ENCODE measurements at places on chromosomes 5 and 9.

GRCh38 chr9:70410368-70410767 is 4.1 kb downstream of the KLF9 start:
- no peak for DNase-seq

- no peak for DNase-seq
Measured at GRCh38 chr5:37722236-37723161, 117.3 kb downstream of the GDNF start.

DNA sequence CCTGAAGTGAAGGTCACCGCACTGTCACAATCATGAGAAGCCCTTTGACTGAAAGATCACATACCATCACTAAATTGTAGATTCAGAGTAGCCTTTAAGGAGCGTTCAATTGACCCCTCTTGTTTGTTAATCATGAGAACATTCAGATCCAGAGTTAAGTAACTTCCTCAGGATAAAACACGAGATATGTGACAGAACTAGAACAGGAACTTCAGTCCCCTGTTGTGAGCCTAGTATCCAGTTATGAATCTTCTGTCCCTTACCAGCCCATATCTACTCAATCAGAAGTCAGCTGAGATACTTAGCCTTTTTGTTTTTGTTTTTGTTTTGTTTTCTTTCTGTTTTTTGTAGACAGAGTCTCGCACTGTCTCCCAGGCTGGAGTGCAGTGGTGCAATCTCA is 547.3 kb downstream of the DTWD2 start:
- DNase-seq, result no peak

- no peak for DNase-seq
Measured at GRCh38 chr9:33146298-33146697, 20.8 kb downstream of the B4GALT1 start.

GRCh38 chr5:1502737-1503120 is 21.0 kb downstream of the LPCAT1 start:
- DNase-seq, result no peak

- DNase-seq, result no peak
Measured at GRCh38 chr5:36535378-36535777, 71.0 kb upstream of the SLC1A3 start.

- no peak for DNase-seq
Measured at GRCh38 chr9:131801810-131802209, 61.9 kb upstream of the RAPGEF1 start.

- DNase-seq, result no peak
Measured at GRCh38 chr5:150948539-150948938, 43.8 kb upstream of the ZNF300 start.

- no peak for DNase-seq
Measured at GRCh38 chr9:124488641-124489210, 18.5 kb downstream of the NR5A1 start.

GRCh38 chr5:13278148-13278547 is 666.3 kb downstream of the DNAH5 start:
- no peak for DNase-seq

DNA sequence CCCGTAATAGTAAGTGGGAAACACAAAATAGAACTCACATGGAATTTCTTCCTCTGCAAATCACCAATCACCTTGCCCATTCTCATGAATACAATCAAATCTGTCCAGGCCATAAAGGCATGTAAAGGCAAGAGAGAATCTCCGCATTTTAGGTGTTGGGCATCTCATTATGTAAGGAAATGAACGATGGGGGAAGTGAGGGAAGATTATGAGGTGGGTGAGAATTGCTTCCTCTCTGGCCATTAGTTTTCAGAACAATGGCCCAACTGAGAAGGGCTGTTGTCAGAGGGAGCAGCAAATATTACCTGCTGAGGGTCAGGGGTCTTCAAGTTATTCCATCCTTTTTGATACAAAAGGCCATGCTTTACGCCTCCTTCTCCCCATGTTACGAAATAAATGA is 455.1 kb downstream of the ARHGEF28 start:
- no peak for DNase-seq

DNA sequence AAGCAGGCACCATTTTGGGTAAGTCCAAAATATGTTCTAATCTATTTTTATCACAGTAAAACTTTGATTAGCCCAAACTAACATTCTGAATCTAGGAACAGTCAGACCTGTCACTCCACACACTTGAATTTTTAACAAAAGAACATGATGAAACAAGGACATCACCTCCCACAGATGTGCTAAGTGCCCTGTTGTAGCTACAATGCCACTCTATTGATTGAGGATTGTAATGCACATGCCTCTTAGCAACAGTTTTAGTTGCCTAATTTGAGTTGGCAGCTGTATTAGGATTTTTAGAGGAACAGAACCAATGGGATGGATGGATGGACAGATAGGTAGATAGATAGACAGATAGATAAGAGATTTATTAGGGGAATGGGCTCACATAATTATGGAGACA is 20.3 kb upstream of the RNF20 start:
- no peak for DNase-seq

DNA sequence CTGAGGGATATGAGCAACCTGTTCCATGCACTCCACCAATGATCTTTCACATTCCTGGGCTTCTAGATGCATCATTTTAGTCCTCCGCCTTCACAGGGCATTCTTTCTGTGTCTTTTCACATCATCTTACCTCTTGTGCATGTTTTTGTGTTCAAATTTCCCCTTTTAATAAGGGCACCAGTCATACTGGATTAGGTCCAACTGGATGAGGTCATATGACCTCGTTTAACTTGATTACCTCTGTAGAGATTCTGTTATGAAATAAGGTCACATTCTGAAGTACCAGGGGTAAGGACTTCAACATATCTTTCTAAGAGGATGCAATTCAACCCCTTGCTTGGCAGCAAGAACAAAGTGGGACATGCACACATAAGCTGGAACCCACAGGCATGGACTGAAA is 335.3 kb upstream of the TLE4 start:
- no peak for DNase-seq

GRCh38 chr5:170740551-170741205 is 42.8 kb upstream of the GABRP start:
- no peak for DNase-seq

DNA sequence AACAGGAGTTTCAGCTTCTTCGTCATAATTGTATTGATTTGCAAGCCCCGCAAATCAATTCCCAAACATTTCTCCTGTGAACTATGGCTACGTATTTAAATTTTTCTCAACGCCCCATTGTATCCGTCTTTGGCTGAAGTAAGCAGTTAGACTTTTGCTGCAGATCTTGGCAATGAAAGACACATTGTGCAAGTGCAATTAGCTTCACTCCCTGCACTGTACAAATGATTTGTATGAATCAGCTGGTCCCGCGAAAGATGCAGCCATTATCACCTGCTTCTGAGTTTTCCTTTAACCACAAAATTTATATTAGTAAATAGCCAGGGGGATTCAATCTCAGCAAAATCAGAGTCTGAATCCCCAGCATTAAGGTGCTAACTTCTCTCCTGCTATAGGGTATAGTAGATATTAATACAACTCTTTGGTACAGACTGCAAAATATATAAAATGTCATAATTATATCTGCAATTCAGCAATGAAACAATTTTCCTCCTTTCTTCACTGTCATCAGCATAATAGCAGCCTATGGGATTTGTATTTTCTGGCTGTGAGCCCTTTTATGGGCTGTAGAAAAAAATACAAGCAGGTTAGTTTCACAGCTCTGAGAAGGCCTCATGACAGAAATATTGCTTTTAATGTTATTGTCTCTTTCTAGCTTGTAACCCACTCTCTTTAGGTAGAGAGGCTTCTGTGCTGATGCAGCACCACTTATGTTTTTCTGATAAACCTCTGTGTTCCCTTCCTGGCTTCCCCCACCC is 68.4 kb upstream of the SMARCA2 start:
- no peak for DNase-seq

- no peak for DNase-seq
Measured at GRCh38 chr5:126811515-126812198, 34.7 kb downstream of the LMNB1 start.

DNA sequence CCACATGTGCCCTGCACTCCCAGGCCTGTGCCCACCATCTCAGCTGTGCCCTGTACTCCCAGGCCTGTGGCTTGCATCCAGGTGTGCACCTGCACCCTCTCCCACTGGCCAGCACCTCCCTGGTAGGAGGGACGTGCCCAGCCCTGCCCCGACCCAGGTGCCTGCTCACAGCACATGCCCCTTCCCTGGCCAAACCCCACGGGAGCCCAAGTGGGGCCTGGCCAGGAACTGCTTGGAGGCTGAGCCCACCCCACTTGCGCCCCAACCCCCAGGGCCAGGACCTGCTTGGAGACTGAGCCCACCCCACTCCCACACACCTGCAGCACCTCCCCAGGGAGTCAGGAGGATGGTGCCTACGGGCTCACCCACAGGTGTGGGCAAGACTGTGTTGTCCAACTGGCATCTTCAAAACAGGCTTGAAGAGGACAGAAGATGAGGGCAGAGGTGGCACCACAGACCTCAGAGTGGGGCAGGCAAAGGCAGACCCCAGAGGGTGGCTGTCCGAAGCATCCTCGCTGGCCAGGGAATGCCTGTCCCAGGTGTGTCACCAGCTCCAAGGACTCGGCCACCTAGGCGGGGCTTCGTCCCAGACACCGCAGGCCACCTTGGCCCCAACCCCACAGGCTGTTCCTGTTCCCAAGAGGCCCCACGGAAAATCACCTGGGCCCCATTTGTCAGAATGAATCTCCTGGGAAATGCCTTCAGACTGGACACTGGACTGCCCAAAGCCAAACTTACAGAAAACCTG is 10.8 kb downstream of the ZDHHC11B start:
- no peak for DNase-seq

GRCh38 chr5:136853971-136854370 is 488.6 kb upstream of the TRPC7 start:
- DNase-seq, result no peak

GRCh38 chr9:134607971-134608370 is 33.6 kb upstream of the COL5A1 start:
- no peak for DNase-seq

DNA sequence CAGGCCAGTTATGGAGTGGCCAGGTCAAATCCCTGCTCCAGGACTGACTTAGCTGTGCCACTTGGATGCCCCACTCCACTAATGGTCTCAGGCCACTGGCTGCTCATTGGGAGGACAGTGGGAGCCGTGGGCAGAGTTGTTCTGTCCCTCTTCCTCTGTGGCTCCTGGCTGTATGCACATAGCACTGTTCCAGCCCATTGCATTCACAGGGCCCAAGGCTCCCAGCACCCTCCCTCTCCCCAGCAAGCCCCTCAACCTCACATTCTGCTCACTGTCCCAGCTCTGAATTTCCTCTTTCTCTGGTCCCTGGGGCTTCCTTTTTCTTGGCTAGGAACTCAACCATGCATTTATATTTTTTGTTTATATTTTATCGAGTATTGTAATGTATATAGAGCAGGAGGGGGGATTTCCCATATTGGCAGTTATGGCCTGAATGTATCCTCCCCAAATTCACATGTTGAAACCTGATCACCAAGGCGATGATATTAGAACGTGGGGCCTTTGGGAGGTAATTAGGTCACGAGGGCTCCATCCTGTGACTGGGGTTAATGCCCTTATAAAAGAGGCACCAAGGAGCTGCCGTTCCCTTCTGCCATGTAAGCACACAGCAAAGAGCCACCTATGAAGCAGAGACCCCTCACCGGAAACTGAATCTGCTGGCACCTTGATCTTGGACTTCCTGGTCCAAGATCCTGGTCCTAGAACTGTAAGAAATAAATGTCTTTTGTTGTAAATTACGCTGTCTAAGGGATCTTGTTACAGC is 17.0 kb upstream of the MVB12B start:
- DNase-seq, result no peak

DNA sequence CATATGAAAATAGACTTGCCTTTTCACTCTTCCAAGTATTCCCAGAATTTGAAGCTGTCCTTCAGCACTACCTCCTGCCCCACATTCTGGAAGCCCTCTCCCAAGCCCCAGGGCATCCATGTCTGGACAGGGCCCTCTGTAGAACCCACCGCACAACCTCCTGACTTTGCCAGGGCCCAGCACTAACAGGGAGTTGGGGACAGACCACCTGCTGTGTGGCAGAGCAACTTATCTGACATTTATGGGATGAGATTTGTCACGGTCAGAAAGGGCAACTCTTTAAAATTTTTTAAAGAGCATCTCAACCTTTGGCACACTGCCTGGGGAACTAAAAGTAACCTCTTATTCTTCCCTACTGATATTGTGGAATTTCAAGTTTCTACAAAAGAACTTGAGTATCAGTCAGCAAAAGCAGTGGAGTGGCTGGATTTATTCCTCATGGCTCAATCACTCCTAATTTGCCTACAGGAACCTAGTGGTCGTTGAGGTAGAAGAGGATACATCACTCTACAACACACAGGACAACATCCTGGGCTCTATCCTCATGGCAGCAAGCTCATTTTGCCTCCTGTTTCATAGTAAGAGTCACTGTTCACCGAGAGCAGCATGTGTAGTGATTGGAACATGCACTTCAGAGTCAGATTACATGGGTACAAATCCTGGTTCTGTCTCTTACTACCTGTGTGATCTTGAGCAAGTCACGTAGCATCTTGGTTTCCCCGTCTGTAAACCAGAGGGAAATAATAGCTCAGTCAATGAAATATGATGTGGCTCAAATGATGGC is 285.3 kb downstream of the ENC1 start:
- no peak for DNase-seq

DNA sequence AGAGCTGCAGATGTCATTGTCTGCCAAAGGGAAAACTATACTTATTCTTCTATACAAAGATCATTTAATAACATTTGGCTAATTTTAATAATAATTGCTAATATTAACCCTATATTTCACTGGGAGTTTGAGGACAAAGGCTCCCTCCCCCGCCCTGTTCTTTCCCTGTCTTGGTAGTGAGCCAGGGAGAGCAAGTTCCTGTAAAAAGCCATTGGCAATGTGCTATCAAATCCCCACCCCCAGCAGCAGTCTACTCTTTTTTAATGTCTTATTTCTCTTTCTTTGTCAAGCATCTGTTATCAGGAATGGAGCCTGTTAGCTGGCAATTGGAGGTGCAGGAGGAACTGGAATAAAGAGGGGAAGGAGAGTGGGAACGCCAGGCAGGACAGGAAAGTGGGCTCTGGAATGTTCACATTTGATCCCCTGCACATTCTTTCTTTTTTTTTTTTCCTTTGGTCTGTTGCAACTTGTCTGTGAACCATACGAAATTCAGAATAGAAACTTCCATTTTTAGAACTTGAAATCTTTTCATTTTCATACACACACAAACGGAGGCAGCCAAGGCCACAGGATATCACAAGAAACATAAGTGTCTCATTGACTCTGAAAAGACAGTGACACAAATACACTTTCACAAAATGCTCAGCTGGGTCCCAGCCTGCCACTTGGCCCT is 664.8 kb upstream of the ZNF608 start:
- DNase-seq, result no peak

DNA sequence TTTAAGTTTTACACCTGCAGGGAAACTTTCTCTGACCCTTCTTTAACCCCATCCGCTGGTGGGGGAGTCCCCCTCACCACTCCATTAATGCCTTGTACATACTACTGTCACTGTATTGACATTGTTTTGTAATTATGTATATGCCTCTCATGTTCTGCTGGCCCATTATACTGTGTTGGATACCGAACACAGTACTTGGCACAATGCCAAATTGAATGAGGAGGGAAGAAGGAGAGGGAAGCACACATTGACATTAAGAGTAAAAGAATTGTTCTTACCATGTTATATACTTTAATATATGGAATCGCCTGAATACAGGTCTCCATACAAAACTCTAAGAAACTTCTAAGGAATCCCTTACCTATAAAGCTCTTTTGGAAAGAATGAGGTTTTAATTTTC is 73.6 kb upstream of the GRHPR start:
- no peak for DNase-seq
